HuH-7.5 (cell line): ENCODE measurements at places on chromosomes 5 and 9.

GRCh38 chr9:14189578-14189977 is 124.4 kb downstream of the NFIB start:
- DNase-seq = no peak

- no peak for DNase-seq
Observed at GRCh38 chr5:60267907-60268306, 374.4 kb upstream of the PDE4D start.

DNA sequence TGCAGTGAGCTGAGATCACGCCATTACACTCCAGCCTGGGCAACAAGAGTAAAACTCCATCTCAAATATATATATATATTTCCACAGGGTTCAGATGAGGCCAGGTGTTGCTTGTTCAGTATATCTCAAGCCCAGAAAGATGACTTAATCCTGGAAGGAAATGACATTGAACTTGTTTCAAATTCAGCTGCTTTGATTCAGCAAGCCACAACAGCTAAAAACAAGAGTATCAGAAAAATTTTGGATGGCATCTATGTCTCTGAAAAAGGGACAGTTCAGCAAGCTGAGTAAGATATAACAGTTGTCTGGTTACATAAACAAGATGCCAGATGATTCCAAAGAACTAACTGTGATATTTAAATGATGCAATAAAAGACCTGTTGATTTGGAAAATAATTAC is 352.0 kb downstream of the KCTD16 start:
- no peak for DNase-seq

- DNase-seq = no peak
Observed at GRCh38 chr5:93909356-93909755, 168.0 kb upstream of the POU5F2 start.

- DNase-seq = no peak
Observed at GRCh38 chr5:141816598-141817399, 61.4 kb downstream of the PCDH1 start.

GRCh38 chr9:77598991-77599390 is 49.1 kb downstream of the GNA14 start:
- DNase-seq = no peak

DNA sequence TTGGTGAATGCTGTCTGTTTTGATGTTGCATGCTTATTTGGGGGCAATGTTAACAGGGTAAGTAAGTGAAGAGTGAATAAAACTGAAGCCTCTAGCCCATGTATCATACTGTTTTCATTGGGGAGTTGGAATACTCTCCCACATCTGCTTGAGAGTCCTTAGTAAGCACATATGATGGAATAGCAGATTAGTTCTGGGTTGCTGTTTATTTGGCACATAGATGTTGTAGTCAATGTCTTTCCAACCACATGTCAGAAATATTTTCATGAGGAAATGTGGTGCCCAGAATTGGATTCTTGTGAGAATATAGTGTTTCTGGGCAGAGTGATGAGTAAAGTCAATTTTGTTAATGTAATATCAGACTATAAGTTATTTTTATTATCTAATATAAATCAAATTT is 611.7 kb upstream of the FTMT start:
- no peak for DNase-seq

DNA sequence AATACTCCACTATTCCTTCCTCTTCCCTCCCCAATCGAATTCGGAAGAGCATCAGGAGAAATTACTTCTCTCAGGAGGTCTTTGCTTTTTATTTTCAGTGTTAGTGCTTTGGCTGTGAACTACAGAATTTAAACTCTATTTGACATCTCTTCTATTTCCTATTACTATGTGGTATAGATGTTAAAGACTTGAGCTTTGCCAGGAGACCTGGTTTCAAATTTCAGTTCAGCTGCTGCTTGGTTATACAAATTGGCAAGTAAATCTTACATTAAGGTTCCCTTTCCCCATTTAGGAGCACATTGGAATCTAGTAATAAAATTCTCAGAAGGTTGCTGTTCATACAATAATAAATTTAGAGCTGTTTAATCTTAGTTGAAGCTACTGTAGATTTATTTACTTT is 13.1 kb downstream of the UHRF2 start:
- no peak for DNase-seq

DNA sequence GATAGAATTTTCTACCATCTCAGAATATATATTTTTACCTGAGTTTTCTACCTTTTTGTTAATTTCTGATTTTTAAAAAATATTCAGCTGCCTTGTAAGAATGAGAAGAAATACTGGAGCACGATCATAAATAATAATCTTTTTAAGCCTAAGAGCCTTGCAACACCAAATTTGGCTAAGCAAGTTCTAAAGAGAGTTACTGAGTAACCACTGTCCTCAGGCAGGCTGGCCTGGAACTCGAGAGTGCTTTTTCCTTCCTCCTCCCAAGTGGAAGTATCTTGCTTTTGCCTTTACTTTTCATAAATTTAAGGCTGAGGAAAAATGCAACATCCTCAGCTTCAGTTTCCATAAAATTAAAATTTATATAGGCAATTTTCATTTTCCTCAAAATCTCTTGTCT is 21.0 kb downstream of the GLRX start:
- no peak for DNase-seq

DNA sequence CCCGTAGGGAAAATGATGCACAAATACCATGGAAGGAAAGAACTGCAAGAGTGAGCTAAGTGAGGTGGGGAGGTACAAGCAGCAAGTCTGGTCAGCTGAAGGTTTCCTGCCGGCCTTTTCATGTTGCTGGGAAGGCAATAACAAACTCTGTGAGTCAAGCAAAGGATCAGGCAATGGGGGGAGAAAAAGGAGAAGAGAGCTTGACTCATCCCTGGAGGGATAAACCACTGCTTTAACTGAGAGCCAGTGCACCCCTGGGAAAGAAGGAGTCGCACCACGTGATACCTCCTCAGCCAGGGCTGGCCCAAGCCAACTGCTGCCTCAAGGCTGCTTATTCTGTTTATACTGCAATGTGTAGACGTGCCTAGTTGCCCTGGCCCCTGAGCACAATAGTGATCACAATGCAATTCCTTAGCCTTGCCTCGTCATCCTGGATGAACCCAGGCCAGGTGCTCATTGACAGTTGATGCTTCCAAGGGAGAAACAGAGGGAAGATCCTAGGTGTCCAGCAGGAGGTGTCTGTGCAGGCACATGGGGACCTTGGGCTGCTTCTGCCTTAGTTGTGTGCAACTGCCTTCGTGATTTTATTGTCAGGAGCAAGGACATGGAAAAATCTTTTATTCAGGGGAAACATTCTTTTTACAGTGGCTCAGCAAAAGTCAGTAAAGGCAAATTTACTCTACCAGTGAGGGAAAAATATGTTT is 203.0 kb upstream of the TUT7 start:
- no peak for DNase-seq

DNA sequence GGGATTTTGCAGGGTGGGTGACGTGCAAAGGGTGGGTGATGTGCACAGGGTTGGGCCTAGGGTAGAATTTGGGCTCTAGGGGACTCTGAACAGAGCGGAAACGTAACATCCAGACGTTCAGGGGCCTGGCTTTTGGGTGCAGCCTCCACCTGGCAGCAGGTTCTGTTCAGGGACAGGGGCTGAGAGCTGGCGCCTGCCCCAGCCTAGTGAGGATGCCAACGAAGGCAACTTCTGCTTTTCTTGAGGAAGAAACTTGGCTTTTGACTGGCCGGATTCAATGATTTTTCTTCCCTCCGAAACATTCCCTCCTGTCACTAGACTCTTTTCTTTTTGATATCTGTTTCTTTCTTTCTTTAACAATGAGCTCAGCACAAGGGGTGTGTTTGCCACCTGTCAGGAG is 38.6 kb upstream of the SLC6A19 start:
- no peak for DNase-seq

- DNase-seq = no peak
Observed at GRCh38 chr5:84715091-84715490, 330.4 kb upstream of the EDIL3 start.

DNA sequence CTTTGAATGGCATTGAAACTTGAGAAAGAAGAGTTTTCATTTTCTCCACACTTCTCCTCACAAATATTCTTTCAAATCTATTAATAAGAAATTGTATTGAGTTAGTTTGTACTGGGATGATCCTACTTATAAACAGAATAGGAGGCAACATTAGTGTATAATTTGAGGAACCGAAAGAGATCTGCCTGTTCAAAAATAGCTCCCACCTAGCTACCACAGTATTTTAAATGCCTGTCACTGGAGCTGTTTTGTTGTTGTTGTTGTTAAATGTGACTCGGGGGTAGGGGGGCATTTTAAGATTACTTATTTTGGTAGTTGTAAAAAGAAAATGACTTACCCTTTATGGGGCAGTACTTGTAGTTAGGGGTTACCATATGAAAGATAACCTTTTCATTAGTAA is 20.1 kb upstream of the HAPLN1 start:
- DNase-seq = no peak

GRCh38 chr5:168372356-168372946 is 81.0 kb downstream of the WWC1 start:
- DNase-seq = no peak

- DNase-seq = no peak
Observed at GRCh38 chr9:99167119-99167518, 54.6 kb downstream of the ALG2 start.

GRCh38 chr9:82882748-82883147 is 180.2 kb downstream of the RASEF start:
- no peak for DNase-seq

GRCh38 chr5:122015471-122015870 is 53.7 kb downstream of the SRFBP1 start:
- DNase-seq = no peak

DNA sequence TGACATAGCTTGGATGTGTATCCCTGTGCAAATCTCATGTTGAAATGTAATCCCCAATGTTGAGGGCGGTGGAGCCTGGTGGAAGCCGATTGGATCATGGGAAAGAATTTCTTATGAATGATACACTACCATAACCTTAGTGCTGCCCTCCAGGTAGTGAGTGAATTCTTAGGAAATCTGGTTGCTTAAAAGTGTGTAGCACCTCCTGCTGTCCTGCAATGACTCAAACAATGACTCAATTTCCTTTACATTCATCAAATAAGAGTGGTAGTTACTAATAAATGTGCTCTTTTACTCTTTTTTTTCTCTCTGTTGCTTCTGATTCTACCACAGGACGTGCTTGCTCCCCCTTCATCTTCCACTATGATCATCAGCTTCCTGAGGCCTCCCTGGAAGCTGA is 1696.0 kb upstream of the CDH9 start:
- DNase-seq = no peak

- DNase-seq = no peak
Observed at GRCh38 chr9:131722255-131722654, 17.6 kb downstream of the RAPGEF1 start.

DNA sequence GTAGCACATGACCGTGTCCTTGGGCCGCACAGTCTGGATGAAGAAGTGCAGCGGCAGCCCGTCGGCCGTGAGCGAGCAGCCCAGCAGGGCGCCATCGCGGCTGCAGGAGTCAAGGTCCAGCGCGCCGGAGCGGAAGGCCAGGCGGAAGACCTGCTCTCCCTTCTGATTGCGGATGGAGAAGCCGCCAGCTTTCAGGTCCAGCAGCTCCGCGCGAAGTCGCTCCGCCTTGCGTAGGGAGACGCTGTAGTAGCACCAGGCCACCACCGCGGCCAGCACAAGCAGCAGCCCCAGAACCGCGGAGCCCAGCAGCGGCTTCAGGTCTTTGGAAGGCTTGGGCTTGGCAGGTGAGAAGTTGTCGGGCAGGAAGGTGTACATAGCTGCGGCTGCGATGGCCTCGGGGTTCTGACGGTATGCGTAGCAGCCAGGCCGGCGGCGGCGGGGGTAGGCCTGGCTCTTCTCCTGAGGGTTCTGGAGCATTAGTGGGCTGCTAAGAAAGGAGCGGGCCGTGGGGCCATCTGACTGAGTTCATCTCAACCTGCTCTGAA is 4.2 kb downstream of the MYORG start:
- DNase-seq = no peak

GRCh38 chr5:170403675-170404074 is 14.5 kb upstream of the KCNMB1 start:
- no peak for DNase-seq

DNA sequence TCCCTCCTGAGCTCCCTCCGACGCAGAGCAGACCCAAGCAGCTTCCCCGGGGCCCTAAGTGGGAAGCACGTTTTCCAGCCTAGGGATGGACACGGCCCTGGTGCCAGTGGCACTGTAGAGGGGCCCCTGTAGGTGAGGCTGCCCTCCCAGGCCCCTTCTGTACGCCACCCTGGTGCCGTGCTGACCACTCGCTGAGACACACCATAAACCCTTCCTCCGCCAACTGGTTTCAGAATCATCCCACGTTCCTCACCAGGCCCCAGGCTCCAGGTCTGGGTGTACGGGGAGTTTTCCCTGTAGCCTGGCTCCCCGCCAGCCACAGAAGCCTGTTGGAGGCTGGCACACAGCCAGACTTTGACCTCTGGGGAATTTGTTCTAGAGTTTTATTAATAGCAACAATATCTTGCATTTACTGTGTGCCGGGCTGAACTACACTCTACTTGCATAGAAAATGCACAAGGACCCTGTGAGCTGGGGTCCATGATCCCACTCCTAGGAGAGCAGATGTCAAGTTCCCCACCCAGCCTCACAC is 18.2 kb upstream of the WDR38 start:
- peak; percentile 71 for DNase-seq

- DNase-seq = no peak
Observed at GRCh38 chr9:135116881-135117280, 29.4 kb downstream of the OLFM1 start.

GRCh38 chr5:93252165-93252564 is 328.9 kb downstream of the NR2F1-AS1 start:
- no peak for DNase-seq

DNA sequence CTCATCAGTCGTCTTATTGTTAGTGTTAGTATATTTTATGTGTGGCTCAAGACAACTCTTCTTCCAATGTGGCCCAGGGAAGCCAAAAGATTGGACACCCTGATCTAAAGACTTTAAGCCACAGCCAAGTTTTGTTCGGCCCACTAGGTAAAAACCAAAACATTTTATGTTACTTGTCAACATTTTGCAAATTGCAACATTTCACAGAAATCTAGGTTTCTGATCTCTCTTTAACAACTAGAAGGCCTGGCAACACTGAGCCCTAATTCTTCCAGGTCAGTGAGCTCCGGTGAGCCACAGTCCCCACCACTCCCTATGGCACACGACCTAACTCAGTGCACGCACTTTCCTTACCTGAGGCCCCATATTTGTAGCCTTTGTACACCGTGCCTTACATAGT is 24.0 kb downstream of the MYO10 start:
- DNase-seq = no peak

- DNase-seq = no peak
Observed at GRCh38 chr5:167050568-167051401, 1240.7 kb upstream of the WWC1 start.

- DNase-seq = no peak
Observed at GRCh38 chr5:166058660-166059059, 2232.8 kb upstream of the WWC1 start.
